Stimulated activated CD4-positive, alpha-beta T cell treated with anti-CD3 and anti-CD28 coated beads, TNF-alpha, amount 100 ng/mL, for 24 hours (primary cell): ENCODE measurements at places on chromosomes 2 and 18.

GRCh38 chr2:127191331-127192219 lies 28.5 kb downstream of the CYP27C1 start:
- DNase-seq: no peak

GRCh38 chr2:109321570-109321969 lies 192.6 kb downstream of the SH3RF3 start:
- no peak for DNase-seq

GRCh38 chr2:37377187-37377532 lies 32.7 kb downstream of the QPCT start:
- DNase-seq: no peak

GRCh38 chr2:191436368-191437055 lies 191.3 kb downstream of the MYO1B start:
- no peak for DNase-seq

GRCh38 chr2:27776097-27776496 lies 4.6 kb downstream of the MRPL33 start:
- DNase-seq: no peak

DNA sequence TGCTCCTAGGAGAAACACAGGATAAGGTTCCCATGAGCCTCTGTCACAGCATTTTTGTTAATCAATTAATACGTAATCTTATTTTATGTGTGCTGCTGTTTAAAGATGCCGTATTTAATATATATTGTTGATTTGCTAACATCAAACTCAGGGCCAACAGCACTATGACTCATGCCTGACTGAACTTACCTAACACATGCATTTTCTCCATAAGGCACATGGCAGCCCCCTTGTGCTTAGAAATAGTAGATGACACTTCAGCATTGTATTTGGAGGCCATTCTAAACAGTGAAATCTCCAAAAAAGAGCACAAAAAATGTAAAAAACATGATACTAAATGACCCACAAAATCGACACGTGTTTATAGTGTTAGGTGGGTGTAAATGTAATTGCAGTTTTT lies 314.8 kb downstream of the MYCN start:
- no peak for DNase-seq

- DNase-seq: no peak
These were observed 1.6 kb downstream of the NCOA1 start for GRCh38 chr2:24492421-24493279.

DNA sequence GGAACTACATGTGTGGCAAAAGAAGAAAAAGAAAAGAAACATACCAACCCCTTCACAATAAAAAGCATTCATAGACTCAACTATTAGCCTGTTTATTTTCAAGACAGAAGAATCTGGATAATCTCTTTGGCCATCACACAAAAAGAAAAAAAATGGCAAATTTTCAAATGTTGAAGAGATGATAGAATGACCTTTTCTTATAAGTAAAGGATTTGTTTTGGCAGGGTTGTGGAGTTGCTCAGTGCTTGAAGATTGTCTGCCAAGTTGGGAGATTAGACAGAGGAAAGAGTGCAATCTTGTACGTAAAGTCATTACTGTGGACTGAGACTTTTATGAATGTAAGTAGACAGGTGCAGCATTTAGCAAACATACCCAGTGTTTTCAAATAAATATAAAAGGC lies 18.5 kb upstream of the FAM171B start:
- DNase-seq: no peak

DNA sequence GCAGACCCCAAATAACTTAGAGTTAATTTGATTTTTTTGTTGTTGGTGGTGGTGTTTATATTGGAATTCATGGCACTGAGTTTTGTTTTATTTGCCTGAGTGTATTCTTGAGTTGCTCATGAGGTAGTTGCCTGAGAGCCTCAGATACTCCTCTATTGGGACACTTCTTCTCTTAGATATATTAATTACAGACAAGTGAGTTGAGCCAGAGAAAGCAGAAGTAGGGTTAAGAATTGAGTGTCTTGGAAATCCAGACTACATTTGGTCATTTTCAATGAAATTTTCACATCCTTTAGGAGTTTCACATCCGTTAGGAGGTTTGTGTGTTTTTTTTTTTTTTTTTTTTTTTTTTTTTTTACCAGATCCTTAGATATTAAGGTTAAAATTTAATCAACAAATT lies 29.0 kb downstream of the FMNL2 start:
- no peak for DNase-seq

DNA sequence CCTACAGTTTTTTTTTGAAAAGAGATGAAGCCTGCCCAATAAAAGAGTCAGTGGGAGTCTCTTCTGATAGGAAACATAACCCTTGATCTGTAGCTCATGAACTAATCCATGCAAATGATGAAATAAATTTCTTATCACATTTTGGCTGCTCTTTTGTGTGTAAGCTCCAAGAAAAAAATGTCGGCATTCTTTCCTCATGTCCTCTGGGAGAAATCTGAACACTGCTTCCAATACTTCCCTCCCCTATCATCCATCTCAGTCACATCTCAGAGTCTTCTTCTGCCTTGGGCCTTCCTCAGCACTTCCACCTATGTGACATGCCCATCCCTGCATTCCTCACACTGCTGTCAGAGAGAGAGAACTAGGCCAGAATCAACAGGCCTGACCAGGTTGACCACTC lies 395.7 kb upstream of the ST6GAL2 start:
- no peak for DNase-seq

GRCh38 chr18:68564351-68564750 lies 150.6 kb downstream of the TMX3 start:
- no peak for DNase-seq

- no peak for DNase-seq
These were observed 107.9 kb downstream of the ALPK2 start for GRCh38 chr18:58520969-58521368.

DNA sequence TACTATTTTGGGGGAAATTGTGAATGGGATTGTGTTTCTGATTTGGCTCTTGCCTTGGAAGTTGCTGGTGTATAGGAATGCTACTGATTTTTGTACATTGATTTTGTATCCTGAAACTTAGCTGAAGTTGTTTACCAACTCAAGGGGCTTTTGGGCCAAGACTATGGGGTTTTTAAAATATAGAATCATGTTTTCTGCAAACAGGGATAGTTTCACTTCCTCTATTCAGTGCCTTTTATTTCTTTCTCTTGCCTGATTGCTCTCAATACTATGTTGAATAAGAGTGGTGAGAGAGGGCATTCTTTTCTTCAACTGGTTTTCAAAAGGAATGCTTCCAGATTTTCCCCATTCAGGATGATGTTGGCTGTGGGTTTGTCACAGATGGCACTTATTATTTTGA lies 1383.8 kb upstream of the ACVR2A start:
- no peak for DNase-seq

- no peak for DNase-seq
These were observed 32.0 kb downstream of the PREPL start for GRCh38 chr2:44329343-44329742.

GRCh38 chr2:199987586-199987985 lies 32.2 kb downstream of the MAIP1 start:
- no peak for DNase-seq

DNA sequence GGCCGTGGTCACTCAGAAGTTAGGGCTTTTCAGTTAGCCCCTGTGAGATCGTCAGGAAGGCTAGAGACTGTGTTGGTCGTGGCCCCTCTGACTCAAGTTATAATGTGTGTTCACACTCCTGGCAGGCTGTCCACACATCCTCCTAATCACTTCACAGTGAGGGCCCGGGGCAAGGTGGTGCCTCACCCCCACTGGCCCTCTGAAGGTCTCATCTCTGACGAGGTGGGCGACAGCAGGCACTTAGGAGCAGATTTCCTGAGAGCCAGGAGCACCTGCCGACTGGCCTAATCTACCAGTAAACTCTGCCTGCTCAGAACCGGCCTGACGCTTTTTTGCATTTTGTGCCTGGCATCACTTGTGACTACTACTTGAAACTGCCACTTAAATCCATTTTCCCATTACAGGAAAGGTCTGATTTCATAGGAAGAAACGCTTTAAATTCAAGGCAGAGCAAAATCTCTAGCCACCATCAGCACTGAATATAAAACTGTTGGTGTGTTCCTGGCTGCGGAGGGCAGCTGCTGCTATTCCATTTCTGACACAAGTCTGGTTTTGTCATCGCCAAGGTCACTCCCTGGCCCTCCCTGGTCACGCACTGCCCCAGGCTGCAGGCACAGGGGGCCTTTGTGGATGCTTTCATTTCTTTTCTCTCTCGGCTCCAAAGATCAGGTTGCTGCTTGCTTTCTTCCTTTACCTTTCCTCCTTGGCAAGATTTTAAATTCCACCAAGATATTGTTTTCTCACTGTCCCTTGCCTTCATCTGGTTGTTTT lies 48.0 kb downstream of the RAB12 start:
- DNase-seq: no peak

GRCh38 chr2:97731274-97732020 lies 18.1 kb downstream of the ZAP70 start:
- no peak for DNase-seq

GRCh38 chr2:74019516-74019915 lies 34.8 kb downstream of the TET3 start:
- no peak for DNase-seq

GRCh38 chr2:179376881-179377280 lies 112.2 kb upstream of the SESTD1 start:
- no peak for DNase-seq

DNA sequence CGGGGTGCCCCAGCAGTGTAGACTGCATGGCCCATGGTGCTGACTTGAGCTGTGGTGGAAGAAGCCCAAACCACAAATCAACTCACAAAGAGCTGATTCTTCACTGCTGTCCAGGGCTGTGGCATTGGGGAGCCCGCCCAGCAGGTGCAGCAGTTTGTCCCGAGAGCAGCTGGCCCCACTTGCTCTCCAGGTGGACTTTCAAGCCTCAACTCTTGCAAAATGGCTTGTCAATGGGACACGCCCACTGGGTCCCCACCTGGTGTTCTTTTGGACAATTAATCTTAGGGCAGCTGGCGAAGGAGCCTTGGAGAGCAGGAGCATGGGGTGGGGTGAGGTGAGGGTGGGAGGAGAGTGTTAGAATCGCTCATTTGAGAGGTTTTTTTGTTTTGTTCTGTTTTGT lies 117.9 kb downstream of the MYCN start:
- DNase-seq: no peak

- DNase-seq: no peak
These were observed 287.3 kb downstream of the EXOC6B start for GRCh38 chr2:72538486-72538885.

DNA sequence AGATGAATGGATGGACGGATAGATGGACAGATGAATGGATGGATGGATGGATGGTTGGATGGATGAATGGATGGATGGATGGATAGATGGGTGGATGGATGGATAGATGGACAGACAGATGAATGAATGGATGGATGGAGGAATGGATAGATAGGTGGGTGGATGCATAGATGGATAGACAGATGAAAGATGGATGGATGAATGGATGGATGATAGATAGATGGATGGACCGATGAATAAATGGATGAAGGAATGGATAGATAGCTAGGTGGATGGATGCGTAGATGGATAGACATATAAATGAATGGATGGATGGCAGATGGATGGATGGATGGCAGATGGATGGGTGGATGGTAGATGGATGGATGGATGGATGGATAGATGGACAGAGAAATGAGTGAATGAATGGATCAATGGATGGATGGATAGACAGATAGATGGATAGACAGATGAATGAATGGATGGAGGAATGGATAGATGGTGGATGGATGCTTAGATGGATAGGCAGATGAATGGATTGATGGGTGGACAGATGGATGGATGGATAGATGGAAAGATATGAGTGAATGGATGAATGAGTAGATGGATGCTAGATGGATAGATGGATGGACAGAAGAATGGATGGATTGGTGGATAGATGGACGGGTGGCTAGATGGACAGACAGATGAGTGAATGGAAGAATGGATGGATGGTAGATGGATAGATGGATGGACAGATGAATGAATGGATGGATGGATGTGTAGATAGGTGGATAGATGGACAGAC lies 167.9 kb downstream of the TRIM43 start:
- DNase-seq: no peak

DNA sequence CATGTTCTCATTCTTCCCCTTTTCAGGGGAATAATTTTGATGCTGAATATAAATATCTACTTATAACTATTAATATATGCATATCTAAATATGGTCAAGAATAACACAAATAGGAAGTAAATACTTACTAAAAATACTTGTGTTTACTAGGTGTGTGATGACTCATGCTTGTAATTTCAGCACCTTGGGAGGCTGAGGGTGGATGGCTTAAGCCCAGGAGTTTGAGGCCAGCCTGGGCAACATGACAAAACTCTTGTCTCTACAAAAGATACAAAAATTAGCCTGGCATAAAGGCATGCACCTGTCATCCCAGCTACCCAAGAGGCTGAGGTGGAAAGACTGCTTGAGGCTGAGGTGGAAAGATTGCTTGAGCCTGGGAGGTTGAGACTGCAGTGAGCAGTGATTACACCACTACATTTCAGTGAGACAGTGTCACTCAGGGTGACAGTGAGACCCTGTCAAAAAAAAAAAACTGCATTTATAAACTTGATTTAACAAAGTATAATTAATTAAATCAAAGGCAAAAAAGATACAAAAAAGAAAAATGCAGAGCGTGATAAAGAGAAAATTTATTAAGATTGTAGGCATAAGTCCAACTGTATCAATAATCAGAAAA lies 703.1 kb upstream of the VRK2 start:
- DNase-seq: no peak

GRCh38 chr18:53417003-53417402 lies 807.5 kb downstream of the MBD2 start:
- DNase-seq: no peak

DNA sequence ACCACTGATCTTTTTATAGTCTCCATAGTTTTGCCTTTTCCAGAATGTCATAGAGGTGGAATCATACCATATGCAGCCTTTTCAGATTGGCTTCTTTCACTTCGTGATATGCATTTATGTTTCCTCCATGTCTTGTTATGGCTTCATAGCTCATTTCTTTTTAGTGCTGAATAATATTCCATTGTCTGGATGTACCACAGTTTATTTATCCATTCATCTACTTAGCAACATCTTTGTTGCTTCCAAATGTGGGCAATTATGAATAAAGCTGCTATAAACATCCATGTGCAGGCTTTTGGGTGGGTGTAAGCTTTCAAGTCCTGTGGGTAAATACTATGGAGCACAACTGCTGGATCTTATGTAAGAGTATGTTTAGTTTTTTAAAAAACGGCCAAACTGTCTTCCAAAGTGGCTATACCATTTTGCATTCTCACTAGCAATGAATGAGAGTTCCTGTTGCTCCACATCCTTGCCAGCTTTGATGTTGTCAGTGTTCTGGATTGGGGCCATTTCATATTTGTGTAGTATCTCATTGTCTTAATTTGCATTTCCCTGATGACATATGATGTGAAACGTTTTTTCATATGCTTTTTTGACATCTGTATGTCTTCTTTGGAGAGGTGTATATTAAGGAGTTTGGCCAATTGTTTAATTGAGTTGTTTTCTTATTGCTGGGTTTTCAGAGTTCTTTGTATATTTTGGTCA lies 20.6 kb downstream of the STPG4 start:
- no peak for DNase-seq

GRCh38 chr2:126796931-126797621 lies 101.6 kb upstream of the TEX51 start:
- DNase-seq: no peak

GRCh38 chr18:38032516-38032915 lies 466.9 kb upstream of the CELF4 start:
- DNase-seq: no peak
